ENCODE measurements at places on chromosomes 7 and 10.

DNA sequence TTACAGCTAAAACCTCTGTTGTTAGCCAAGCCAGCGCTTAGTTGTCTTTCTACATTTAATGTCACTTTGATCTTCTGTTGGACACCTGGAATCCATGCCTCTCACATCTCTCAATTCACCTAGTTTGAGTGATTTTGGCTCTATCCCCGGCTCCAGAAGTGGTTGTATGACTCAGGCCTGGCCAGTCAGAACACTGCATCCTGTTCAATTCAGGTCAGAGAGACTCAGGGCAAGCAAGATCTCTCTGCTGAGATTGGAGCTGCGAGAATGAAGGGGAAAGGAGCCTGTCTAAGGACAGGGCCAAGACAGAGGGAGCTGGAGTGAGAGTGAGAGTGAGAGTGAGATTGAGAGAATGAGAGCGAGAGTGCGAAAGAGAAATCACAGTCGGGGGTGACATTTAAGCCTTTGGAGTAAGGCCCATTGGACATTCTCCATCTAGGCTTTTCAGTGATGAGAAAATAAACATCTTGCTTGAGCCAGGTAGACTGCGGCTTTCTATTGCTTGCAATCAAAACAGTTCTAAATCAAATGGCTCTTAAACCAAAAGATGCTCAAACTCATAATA lies 83.3 kb upstream of the DYNC1I1 start:
- DNase-seq = no peak

DNA sequence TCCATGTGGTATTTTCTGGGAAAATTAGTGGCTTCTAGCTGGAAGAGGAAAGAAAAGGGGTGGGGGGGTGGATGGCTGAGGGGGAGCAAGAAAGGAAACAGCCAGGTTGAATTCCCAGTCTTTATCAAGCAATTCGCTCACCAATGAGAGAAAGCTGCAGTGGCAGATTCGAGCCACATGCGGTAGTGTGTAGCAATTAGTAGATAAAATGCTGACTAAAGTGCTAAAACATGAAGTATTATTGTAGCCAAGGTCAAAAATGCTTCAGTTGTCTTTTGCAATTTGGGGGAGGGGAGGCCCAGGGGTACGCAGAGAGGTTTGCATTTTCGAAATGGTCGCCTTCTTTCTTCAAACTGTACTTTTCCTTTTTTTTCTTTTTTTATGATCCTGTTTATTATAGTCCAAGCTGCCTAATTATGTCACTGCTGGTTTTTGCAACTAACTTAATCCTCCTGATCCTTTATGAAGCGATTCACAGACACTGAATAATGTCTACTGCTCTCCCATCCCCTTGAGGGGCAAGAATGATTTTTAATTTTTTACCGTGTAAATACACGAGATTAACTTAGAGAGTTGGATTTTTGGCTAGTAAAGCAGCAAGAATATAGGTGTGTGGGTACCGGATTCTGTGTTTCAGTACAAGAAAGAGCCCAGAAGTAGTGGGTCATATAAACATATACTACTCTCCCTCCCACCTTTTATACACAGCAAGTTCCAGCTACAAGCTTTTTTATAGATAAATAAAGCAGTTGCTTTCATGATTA lies 3.6 kb upstream of the ARID5B start:
- DNase-seq = no peak

- DNase-seq = peak; percentile 63
These were observed at the start of gene SLIT1 for GRCh38 chr10:97185326-97186058. TSS of gene SLIT1 (minus strand) at chr10:97185959. CDS start at chr10:97185674, 285 bp downstream.

DNA sequence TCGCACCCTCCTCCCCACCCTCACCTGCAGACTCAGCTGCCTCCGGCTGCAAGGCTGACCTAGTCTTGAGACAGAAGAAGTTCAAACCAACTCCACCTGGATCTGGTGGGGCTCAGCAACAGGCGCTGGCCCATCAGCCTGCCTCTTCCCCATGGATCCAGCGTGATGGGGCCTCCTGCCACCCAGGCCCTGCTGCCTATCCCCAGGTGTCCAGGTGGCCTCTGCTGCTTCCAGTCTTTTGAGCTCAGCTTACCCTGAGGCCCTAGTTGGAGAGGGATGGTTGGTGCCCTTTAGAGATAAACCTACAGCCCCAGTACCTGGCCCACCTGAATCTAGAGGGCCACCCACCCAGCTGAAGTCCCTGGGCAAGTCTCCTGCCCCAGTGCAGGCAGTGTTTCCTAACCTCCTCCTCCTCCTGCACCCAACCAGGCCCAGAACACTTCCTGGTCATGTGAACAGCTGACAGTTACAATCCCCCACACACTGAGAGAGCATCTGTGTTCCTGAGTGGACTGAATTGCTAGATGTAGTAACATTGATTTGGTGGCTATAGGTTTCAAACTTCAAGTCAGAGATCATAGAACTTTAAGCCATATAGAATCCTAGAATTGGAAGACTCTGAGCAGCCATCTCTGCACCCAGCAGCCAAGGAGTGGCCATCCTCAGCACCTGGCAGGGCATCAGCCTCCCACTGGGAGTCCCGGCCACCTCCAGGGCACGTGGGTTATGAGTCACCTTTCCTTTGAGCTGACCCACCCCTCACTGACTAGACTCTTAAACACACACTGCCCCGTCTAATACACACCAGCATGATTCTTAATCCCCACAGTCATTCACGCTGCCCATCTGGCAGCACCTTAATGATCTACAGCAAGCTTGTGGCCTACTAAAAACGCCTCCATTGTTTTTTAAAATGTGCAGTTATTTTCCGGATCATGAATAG lies 51.9 kb downstream of the ALOX5 start:
- DNase-seq = peak; percentile 1

DNA sequence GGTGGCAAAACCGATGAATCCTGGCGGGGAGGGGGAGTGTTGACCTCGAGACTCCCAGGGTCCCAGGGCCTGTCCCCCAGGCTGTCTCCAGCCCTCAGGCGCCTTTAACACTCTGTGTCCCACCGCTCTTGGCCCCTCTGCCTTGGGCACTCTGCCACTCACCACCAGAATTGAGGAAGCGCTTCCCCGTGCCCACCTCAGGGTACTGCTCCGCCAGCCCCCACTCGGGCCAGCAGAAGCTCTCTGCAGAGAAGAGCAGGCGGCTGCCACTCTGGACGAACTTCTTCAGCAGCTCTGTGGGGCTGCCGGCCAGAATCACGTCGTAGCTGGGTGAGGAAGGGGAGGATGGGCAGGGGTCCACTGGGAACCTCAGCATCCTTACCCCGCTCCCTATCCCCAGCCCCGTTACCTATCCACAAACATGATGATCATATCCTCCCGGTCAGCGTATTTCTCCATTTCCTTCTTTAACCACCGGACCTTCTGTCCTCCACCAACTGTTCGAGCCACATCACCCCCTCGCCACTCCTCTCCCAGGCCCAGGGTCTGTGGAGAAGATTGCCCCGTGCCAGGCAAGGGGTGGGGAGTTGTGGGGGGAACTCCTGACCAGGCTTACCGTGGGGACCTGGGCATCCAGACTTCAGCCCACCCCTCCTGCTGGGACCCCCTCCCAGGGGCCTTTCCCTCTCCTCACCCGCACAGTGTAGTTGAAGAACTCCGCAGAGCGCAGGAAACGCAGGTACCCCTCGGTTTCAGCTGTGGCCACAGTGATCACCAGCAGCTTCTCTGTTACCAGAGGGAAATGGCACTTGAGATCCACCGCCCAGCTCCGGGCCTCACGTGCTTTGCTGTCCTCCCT lies 1.2 kb downstream of the PLOD3 start:
- DNase-seq = no peak

GRCh38 chr10:92629945-92630344 lies 37.0 kb downstream of the KIF11 start:
- no peak for DNase-seq

DNA sequence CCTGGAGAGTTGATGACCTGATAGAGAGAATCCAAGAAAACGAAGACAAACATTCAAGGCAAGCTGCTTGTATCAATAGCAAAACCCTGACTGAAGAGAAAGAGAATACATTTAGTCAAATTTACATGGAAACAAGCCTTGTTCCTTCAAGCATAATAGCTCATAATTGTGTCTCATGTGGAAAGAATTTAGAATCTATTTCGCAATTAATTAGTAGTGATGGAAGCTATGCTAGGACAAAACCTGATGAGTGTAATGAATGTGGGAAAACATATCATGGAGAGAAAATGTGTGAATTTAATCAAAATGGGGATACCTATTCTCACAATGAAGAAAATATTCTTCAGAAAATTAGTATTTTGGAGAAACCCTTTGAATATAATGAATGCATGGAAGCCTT lies 18.0 kb downstream of the RBAK start:
- no peak for DNase-seq

GRCh38 chr10:33772370-33773252 lies 438.1 kb upstream of the NRP1 start:
- peak; percentile 69 for DNase-seq

- peak; percentile 66 for DNase-seq
These were observed 3.5 kb downstream of the RASSF4 start for GRCh38 chr10:44962870-44963738.

GRCh38 chr7:128705891-128706333 lies 33.2 kb upstream of the CALU start:
- no peak for DNase-seq

GRCh38 chr7:29488203-29488970 lies 75.2 kb upstream of the PRR15 start:
- no peak for DNase-seq

DNA sequence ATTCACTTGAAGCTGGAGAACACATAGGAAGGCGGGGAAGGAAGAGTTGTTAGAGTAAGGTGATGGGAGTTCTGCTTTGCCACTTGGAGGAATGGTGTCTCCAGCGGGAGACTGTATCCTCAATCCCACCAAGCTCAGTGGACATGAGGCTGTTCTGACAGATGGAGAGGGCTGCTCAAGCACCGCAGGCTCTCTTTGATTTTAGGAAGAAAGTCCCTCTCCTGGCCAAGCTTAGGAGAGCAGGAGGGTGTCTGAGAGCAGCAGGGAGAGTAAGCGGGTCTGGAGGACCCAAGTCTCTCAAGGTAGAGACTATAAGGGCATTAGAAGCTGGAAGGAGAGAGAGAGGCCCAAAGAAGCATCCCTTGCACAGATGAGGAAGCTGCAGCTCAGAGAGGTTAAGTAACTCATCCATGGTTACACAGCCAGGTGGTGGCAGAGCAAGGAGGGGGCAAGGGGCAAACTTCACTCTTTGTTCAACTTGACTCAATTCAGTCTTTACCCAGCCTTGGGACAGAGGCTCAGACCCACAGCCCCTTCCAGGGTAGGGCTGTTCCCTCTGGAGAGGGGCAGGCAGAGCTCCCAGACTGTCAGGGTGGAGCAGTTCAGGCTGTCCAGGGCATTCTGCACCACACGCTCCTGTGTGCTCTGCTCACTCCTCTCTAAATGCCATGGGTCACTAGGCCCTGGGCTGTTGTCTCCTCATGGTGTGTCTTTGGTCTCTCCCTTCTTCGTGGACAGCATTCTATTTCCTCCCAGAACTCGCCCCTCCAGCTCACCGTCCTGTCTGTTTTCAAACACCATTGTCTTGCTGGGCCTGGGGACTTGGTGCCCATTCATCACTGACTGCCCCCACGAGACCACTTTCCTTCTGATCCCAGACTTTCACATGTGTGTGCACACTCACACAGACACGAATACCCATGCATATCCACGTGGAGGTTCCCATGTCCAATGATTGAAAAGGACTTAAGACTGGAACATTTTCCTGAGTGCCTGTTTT lies 8.9 kb downstream of the CHAT start:
- no peak for DNase-seq

DNA sequence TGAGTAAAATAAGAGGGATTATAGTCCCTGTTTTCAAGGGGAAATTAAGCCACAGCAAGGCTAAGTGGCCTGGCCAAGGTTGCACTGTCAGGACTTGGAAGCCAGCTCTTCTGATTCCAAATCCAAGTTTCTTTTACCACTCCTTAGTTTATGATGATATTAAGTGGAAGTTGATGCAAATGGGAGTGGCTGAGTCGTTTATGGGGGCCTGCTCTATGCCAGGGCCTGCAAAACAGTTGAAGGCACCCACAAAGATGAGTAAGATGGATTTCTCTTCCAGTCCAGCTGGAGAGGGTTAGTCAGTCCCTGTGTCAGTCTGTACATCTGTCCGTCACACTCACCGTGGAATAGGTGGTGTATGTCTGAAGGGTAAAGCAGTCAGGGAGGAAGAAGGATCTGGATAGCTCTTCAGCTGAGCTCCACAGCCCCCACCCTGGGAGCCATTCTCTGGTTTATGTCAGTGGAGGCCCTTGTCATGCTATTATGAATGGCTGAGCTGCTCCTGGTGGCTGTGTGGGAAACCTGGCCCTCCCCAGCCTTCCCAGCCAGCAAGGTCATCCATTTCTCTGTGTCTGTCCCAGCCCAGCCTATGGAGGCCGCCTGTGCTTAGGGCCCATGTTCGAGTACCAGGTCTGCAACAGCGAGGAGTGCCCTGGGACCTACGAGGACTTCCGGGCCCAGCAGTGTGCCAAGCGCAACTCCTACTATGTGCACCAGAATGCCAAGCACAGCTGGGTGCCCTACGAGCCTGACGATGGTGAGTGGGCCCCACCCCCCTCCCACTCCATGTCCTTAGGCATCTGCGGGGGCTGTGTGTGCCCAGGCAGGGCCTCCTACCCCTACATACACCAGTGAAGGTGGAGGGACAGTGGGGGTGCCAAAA lies 44.5 kb downstream of the TBATA start:
- no peak for DNase-seq

GRCh38 chr7:64078699-64078994 lies 33.4 kb downstream of the ZNF727 start:
- no peak for DNase-seq

- no peak for DNase-seq
These were observed 23.9 kb upstream of the TMEM273 start for GRCh38 chr10:49212076-49212475.

GRCh38 chr7:134548877-134549276 lies at the start of gene AKR1B15:
TSS of gene AKR1B15 (plus strand) at chr7:134549110. CDS start at chr7:134564620, 15,510 bp downstream.
- DNase-seq = no peak

GRCh38 chr7:38411404-38411803 lies 138.0 kb upstream of the TARP start:
- no peak for DNase-seq

- no peak for DNase-seq
These were observed 205.8 kb upstream of the HDAC9 start for GRCh38 chr7:18289788-18290187.

DNA sequence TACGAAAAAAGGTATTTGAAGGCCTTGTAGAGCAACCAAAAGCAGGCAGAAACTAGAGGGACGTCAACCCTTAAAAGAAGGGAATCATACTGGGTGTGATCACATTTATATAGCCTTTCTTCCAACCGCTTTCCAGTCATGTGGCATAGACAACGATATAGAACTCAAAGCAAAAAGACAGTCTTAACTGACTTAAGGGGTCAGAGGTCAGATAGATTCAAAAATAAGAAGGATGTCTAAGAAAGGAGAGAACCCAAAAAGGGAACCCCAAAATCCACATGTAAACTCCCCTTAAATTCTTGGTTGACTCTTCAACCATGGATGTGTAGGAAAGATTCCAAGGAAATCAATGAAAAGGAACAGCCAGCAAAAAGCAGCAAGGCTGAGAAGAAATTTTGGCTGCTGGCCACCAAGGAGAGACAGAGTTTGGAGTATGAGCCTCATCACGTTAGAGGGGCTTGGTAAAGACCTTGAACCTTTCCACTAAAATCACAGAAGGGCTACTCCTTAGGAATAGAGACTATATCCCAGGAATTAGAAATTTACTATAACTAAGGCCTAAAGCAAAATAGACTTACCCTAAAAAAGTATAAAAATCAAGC lies 8.6 kb downstream of the BCAP29 start:
- no peak for DNase-seq
